GOT3 (cell line): ENCODE measurements at places on chromosomes 5 and 9.

DNA sequence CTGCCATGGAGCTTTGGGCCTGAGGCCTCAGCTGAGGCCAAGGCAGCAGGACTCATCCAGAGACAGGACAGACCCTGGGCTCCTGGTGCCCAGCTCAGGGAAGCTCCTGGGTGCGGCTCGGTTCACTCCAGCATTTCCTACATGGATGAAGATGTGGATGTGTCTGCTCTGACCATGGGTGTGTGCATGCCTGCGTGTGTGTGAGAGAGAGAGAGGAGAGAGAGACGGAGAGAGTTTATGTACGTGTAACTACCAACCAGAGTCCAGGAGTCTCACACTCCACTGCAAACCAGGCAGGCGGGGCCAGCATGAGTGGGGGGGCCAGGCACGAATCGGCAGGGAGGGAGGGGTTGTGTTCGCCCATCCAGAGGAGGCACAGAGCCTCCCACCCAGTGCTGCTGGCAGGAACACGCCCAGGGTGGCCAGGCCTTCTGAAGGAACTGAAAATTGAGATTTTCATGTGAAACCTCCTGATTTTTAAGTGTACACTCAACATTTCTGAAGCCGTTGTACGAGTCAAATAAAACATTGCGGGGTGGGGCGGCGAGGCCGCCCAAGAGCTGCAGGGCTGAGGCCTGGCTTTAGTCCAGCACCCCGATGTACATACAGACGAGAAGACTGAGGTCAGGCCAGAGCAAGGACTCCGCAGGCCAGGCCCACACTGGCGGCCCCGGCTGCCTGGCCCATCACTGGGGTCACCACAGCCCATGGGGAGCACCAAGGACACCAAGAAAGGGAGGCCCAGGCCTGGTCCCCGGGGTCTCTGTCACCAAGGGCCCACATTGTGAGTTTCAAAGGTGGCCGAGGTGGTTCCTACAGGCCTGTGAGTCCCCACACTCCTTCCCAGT, 88.7 kb downstream of the ADAMTS2 start:
- no peak for DNase-seq

- no peak for DNase-seq
These were observed 34.0 kb upstream of the PPP1R2B start for GRCh38 chr5:156815988-156816599.

- DNase-seq = no peak
These were observed 42.0 kb downstream of the VLDLR start for GRCh38 chr9:2663461-2664173.

DNA sequence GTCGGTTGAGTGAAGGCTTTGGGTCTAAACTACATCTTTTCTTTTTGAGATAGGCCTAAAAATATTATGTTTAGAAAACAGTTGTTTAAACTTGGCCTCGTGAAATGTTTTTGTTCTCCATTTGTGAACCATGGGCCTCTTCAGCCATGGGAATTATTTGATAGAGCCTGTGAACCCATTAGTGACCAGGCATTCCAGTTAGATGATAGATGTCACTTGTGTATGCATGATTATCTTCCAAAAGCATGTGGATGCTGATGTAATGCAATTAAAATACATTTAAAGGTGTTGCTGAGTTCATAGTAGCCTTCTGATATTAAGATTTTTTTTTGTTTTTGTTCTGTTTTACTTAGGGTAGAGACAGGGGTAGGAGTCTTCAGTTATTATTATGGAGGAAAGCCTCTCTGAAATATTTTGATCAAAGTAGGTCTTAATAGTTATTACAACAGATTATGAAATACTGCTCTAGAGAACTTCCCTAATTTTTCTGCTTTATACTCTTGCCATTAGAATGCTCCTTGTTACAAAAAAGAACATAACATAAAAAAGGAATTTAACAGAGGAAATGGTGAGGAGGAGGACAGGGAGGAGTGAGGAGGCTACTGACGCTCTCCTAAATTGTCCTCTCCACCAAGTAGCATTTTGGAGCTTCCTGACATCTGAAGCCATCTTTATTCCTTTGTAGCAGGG, 32.9 kb downstream of the CPEB4 start:
- no peak for DNase-seq

- DNase-seq = no peak
These were observed 13.0 kb upstream of the DAB2IP start for GRCh38 chr9:121638399-121638798.
